ENCODE measurements at places on chromosomes 7 and 10.

GRCh38 chr10:107144490-107144889 is 20.0 kb downstream of the SORCS1 start:
- no peak for DNase-seq

DNA sequence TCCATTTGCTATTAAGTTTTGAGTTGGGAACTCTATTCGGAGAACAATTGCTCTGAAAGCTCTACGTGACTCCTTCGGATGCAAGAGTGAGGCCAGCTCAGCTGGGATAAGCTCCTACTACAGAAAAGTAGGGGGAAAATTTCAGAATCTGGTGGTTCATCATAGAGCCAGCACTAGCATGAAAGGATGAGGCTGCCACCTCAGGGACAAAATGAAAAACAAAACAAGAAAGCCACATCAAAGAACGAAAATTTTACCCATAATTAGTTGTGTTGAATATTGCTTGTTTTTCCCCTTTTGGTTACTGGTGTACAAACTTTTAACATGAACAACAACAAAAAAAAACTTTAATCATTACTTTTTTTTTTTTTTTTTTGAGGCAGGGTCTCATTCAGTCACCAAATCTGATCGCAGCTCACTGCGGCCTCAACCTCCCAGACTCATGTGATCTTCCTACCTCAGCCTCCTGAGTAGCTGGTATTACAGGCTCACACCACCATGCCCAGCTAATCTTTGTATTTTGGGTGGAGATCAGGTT is 39.7 kb upstream of the NFE2L3 start:
- DNase-seq: no peak

- DNase-seq: no peak
These were observed 31.6 kb downstream of the OGDH start for GRCh38 chr7:44637788-44638594.

DNA sequence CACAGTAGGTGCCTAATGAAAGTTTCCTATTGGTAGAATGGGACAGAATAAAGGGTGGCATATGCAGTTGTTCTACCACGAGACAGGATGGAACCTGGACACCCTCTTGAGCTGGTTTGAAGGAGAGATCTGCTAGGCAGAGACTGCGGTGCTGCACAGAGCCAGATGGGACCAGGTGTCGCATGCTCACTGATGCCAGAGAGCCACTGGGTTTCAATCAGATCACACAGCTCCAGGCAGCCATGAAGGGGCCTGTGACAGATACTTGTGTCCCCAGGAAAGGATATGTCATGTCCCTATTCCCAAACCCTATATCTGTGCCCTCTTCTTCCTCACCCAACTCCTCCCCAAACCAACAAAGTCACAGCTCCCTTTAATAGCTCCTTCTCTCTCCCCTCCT is 235.7 kb downstream of the PRPF18 start:
- no peak for DNase-seq

GRCh38 chr10:74612195-74612594 is 214.2 kb upstream of the KAT6B start:
- DNase-seq: no peak

DNA sequence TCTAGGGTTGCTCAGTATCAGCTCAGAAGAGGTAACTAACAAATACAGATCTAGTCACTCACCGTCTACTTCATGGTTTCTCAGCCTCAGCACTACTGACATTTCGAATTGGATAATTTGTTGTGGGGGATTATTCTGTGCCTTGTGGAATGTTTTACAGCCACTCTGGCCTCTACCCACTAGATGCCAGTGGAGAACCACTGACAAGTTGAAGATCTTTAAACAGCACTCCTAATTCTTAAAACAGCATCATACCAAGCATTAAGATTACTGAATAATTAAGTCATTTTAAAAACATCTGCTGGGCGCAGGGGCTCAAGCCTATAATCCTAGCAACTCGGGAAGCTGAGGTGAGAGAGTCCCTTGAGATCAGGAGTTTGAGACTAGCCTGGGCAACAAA is 82.6 kb downstream of the UPF2 start:
- DNase-seq: no peak

DNA sequence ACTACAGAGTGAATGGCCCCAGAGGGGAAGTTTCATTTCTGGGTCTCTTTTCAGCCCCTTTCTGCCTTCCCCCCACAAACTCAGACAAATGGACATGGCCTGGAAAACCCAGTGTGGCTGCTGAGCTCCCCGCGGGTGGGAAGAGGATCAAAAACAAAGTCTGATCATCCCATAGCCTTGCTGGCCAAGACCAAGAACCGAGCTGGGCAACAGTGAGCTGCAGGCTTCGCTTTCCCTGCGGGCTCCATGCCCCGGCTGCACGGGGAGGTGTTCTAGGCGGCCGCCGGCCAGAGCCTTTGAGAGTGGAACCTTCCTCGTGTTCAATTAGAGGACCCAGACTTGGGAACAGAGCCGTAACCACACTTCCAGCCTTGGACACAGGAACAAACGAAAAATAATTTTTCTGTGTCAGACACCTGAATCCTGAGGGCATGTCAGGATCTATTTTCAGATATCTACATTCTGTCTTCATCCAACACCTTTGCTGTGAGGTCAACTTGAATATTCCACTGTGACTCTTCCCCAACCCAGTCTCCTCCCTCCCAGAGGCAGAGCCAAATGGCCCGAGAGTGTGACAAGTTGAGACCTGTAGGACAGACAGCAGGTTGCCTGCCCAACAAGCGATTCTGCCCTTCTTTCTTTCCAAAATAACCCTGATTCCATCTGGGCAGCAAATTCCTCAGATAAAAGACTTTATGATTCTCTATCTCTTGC is 26.0 kb downstream of the WDR86 start:
- DNase-seq: no peak

DNA sequence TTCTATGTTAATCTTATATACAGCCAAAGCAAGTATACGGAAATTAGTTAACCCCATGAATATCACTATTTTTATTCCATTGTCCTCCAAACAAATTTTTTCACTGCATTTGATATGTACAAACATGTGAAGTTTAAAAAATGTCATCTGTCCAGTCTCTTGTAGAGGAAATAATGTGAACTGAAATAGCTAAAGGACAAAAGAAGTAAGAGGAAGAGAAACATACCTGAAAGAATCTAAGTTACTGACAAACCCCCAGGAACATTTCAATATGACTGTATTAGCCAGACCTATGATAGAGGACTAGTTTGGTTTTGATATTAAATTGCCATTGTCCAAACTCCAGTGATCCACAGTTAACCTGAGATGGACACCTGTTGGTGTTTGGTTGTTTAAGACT is 80.6 kb downstream of the NRCAM start:
- no peak for DNase-seq

GRCh38 chr7:43660141-43660540 is 69.2 kb downstream of the COA1 start:
- DNase-seq: no peak

DNA sequence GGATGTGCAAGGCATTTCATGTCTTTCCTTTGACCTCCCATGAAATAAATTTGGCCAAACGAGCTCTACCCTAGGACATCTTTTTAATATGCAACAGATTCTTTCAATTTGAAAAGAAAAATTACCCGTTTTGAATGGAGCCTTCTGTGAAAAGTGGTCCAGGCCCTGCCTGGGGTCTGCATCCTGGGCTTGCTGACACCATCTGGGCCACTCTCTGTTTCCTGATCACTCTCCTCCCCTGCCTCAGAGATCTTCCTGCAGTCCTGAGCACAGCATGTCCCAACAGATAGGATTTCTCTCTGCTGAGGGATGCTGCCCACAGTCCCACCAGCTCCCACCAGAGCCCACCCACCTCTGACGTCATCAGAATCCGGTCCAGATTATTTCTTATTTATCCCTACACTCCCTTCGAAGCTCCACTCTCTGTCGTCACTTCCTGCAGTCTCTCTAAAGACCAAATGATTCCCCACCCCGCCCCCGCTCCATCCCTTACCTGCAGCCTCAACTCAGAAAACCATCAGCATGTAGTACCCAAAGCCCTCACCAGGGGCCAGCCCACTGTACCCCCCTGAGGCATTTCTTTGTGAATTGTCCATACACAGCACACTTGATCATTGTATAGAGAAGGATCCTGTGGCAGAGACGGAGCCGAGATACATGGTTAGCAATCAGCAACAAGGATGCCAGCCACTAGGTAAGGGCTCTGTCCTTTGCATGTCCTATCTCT is 192.1 kb upstream of the MGMT start:
- no peak for DNase-seq

DNA sequence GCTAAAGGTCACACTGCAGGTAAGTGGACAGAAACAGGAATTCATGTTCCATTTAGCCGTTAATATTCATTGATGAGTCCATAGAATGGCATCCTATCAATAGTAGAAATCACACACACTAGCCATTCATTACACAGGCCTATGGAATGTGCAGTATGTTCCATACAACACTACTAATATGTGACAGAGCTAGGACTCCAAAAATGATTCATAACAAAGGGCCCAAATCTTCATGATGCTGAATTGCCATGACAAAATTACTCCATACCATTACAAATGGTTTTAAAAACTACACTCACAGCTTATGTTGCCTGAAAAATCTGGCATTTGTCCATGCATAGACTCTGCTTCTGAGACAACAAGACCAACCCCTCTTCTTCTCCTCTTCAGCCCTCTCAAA is 549.1 kb downstream of the XPNPEP1 start:
- DNase-seq: no peak

Measured in SHP77 (cell line).